ENCODE measurements at places on chromosomes 4 and X.

- no peak for DNase-seq
Observed at GRCh38 chrX:101904996-101905395, 26.8 kb downstream of the ZMAT1 start.

- no peak for DNase-seq
Observed at GRCh38 chrX:1045680-1046314, 166.7 kb downstream of the CRLF2 start.

GRCh38 chrX:154327038-154327820 is 31.6 kb downstream of the TKTL1 start:
- DNase-seq: no peak

GRCh38 chr4:186709517-186709916 is 14.1 kb downstream of the FAT1 start:
- DNase-seq: no peak

DNA sequence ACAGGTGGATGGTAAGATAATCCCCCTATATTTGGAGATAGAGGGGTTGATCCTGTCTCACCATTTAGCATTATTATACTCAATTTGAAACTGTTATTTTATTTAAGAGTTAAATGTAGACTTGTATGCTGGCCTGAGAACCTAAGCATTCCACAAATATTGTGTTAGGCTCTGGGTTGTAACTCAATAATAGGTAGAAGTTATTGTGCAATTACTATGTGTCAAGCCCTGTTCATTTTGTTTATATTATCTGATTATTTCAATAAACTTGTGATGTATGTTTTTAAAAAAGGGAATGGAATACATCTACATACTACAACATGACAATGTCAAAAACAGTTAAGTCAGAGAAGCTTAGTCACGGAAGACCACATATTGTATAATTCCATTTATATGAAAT is 13.6 kb upstream of the TXK start:
- no peak for DNase-seq

DNA sequence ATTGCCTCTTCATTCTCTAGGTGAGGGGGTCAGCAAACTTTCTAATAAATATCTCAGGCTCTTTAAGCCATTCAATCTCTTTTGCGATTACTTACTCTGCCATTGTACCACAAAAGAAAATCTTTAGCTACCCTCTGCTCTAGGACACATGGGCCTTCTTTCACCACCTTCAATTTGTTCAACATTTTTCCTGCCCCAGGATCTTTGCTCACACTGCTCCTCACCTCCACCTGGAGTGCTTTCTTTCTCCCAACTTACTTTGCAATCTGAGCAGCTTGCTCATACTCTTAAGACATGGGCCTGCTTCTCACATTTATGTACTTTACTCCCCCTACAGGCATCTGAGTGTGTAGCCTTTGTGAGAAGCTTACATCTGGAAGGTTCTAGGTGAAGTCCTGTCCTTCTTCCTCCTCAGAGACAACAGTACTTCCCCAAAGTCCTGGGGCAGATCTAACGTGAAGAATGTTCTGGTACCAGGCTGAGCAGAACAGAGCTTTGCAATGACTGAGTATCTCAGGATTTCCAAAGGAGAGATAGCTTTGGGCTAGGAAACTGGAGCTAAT is 55.0 kb upstream of the PRDM5 start:
- no peak for DNase-seq

DNA sequence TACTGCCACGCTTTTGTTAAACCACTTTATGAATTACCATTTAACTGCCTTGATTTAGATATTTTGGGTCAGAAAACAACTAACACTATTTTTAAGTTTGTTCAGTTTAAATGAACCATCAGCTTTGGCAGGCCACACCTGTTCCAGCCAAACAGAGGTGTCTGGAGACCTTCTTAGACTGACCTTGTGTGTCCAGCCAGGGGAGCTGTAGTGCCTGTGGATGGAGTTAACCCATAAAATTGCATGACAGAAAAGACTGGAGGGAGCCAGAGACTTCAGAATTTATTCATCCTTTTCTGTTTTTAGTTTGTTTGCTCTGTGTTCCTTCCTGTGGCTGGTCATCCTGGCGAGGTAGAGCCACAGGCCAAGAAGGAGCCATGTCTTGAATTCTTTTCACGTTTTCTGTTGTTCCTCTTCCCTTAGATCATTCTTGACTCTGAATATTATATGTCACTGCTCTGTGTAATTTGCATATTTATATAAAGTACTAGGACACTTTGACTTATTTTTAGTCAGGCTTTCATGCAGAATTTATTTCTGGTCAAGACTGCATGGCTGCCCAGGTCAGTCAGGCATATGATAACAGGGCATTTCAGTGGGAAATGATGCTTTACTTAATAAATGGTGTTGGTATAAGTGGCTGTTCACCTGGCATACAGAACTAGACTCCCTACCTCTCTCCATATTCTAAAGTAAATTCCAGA is 26.7 kb downstream of the HERC3 start:
- no peak for DNase-seq

DNA sequence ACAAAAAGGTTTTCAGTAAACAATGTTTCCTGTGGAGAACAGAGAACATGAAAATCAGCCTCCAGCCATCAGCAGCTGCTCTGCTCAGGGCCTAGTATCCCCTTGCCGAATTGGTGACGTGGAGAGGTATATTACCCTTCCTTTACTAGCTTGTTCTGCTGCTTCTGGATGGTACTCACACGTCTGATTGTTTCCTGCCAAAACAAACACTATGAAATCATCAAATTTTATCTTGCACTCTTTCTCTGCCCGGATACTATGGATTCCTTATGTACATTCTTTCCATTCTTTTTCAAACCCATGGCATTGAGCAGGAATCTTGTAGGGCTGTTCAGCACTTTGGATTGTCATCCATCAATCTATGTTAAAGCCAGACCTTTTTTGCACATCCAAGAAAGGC is 18.8 kb upstream of the METAP1 start:
- no peak for DNase-seq

- DNase-seq: no peak
Observed at GRCh38 chr4:106707776-106708463, 328.2 kb downstream of the DKK2 start.

DNA sequence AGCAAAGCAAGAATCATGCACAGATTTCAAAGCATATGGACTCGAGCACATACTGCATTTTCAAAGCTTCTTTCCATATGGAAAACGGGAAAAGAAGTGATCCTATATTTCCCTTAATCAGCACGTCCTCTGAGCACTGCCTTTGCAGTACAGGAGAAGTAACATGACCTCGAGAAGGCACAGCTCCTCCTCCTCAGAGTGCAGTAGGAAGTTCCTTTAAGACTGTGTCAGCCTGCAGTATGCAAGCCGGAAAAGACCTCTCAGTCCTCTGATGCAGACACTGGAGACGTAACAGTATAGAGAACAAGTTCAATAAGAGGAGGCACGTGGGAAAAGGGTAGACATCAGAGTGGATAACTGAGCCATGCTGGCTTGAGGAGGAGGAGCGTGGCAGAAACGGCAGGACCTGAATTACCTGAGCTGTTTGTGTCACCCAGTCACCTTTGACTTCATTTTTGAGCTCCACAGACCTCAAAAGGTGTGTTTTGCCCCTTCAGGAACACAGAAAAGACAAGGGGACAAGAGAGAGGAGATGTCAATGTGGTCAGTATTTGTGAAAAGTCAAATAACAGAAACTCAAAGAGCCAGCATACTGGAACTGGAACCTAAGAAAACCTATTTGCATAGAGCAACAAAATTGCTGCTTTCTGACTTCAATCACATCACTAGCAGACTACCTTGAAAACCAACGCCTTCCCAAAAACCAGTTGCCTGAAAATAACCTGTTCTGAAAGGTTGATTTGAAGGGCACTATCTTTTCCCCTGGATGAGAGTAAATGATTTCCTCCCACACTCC is 20.8 kb downstream of the IRF2 start:
- no peak for DNase-seq

GRCh38 chrX:11952176-11952720 is 186.0 kb upstream of the FRMPD4 start:
- DNase-seq: no peak

DNA sequence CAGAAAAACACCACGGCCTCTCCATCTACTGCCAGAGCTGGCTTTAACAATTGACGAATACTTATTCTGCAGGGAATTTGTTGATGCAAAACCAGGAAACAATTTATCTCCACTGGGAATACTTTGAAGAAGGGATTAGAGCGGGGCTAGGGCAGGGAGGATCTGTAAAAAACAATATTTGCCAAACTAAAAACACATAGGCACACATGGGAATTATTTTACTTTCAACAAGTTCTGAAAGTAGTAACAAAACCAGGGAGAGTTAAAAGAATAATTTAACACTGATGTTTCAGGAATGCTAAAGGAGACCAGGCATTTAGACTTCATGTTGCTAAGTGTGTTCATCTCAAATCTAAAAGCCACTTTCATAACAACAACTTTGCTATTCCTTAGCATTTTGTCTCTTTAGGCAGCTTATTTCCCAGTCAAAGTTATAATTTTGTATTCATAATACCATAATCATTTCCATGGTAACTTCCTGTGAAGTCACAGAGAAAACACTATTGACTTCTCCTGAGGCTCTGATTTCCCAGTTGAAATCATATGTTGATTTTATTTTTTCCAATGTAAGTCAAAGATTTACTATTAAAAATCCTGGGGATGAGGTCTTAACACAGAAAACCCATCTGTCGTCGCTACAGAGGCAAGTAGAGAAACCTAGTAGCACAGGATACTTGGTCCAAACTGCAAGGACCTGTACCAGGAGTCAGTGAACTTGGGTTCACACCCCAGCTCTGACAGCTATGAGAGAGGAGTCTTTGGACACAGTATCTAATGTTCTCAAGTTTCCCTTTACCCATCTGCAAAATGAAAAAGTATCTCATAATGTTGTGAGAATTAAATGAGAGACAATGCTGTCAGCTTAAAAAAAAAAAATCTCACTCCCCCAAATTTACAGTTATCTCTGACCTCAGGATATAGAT is 69.3 kb downstream of the SH3RF1 start:
- DNase-seq: no peak

GRCh38 chr4:149912000-149912399 is 96.4 kb upstream of the IQCM start:
- no peak for DNase-seq

- DNase-seq: no peak
Observed at GRCh38 chr4:94032754-94033153, 174.9 kb upstream of the SMARCAD1 start.

GRCh38 chr4:924107-925096 is 7.7 kb downstream of the GAK start:
- DNase-seq: no peak

GRCh38 chr4:21763855-21764254 is 184.7 kb downstream of the KCNIP4 start:
- DNase-seq: no peak

- no peak for DNase-seq
Observed at GRCh38 chr4:124993838-124994237, 281.3 kb upstream of the ANKRD50 start.

DNA sequence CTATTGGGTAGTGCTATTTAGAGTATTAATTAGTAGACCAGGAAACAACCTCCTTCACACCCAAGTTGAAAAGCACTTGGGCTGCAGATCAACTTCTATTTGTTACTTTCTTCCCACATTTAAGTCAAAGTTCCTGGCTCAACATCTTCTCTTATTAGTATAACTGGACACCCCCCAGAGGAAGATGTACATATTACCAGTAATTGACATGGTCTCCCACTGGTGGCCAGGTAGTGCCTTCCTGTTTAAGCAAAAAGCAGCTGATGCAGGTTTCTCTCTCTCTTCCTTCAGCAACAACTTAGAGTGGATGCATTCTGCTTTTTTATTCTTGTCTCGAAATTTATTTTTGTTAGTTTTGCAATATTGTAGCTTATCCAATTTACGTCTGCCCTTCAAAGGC is 438.1 kb downstream of the GBA3 start:
- DNase-seq: no peak

DNA sequence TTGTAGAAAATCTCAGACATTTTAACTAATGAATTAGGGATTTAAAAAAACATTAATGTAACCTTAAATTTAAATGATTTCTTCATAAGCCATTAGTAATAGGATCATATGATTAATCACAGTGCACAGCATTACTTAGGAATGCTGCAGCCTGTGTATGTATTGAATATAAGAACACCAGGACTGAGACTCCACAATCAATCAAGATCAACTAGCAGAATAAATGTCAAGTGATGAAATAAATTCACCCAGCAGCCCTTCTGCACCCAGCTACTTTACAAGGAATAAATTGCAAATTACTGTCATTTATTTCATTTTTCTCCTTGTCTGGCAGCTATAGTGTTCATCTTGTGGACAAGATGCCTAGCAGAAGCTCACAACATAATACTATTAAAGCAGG is 46.5 kb downstream of the NEIL3 start:
- no peak for DNase-seq

- no peak for DNase-seq
Observed at GRCh38 chrX:37745835-37746217, 34.0 kb upstream of the CYBB start.

DNA sequence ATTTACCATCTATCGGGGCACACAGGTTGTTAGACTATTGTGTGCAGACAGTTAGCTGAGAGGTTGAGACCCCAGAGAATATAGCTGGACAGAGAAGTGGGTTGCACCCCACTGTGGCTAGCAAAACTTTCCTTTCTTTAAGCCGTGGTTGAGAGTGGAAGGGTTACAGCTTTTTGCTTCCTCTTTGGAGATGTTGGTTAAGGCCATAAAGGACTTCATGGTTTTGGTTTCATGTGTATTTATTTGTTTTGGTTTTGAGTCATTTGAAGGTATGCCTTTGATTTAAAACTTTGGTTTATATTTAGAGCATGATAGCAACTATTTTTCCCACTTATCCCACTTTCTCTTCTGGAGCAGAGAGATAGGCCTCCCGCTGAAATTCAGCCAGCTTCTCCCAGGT is 274.3 kb upstream of the IL1RAPL1 start:
- no peak for DNase-seq

GRCh38 chr4:53928825-53929224 is 135.6 kb downstream of the CHIC2 start:
- no peak for DNase-seq

- no peak for DNase-seq
Observed at GRCh38 chrX:149272690-149273463, 232.2 kb downstream of the IDS start.

GRCh38 chr4:120691106-120691505 is 231.4 kb downstream of the PRDM5 start:
- no peak for DNase-seq

DNA sequence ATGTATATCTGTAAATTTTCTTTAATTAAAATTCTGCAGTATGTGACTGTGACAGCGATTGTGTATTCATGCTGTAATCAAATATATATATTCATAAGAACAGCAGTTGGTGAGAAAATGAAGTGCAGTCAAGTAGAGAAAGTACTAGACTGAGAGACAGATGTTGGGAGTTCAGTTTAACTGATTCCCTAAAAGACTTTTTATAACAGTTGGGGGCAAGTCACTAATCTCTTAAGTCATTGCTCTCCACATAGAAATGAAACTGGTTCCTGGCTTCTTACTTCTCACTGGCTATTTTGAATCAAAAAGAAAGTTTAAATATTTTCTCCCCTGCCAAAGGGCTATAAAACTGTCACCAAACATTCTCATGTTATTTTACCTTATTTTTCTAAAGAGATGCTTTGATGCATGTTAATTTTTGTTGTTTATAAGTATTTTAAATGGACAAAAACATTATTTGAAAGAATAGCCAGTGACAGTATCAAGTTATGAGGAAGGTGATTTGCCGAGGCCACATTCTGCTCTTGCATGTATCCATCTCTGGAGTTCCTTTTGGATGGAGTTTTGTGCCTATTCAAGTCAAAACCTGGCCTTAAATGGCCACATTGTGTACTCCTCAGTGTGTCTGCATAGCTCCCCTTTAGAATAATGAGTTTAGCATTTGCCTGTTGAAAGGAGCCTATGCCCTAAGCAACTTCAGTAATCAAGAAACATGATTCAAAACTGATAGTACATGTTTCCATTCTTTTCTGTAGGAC is 30.8 kb downstream of the EXOC1 start:
- no peak for DNase-seq

GRCh38 chr4:59814402-59815010 is 1385.6 kb upstream of the ADGRL3 start:
- DNase-seq: no peak
